ENCODE measurements at places on chromosomes 1 and 21.

DNA sequence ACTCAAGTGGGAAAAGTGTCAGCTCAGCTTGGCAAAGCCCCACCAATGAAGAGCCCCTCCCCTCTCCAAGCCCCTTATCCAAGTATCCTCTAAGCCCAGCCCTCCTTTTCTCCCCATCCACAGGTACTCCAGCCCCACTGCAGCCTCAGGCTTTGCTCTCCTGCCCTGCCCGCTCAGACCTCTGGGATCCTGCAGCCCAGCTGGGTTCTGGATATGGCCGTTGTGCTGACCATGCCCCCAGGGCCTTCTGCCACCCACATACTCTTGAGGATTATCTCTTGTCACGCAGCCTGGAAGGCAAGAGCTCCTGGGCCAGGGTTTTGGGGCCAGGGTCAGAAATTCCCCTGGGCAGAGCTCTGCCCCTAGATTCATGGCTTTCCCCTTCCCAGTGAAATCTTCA, 4.7 kb downstream of the SHISA4 start:
- no peak for DNase-seq

DNA sequence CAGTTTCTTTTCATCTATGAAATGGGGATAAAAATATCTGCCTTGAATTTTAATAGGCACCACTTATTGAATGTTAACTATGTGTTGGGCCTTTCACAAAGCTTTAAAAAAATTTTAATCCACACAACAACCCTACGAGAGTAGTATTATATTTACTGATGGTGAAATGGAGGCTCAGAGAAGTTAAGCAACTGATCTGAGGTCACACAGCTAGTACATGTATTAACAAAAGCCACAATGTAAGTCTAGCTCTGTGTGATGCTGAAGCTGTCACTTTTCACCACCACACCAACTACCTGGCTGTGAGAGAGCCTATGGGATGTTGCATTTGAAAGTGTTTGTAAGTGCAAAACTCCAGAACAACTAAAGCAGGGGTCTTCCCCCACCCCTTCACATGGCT, 44.1 kb downstream of the LRRN2 start:
- DNase-seq, result no peak

DNA sequence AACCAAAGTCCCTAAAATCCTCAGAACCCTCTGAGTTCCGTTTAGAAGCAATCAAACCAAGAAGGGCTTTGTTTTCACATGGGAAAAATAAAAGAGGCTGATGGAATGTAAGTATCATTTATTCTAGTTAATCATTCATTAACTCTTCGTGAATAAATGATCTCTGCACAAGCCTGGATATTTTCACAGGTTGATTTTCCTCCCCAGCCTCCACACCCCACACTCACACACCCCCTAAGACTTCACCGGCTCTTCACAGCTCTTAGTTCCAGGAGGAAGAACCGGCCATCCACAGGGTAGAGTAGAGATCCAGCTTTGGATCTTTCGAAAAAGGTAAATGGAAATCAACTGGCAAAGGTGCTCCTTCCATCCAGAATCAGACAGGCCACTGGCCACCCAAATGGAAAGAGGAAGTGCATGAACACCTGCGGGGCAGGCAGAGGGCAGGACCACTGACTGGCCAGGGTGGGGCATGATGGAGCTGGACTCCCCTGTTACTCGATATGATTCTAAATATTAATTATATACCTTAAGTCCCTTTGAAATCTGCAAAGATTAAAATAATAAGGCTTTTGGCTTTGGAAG, 10.0 kb downstream of the C1orf198 start:
- DNase-seq, result no peak

DNA sequence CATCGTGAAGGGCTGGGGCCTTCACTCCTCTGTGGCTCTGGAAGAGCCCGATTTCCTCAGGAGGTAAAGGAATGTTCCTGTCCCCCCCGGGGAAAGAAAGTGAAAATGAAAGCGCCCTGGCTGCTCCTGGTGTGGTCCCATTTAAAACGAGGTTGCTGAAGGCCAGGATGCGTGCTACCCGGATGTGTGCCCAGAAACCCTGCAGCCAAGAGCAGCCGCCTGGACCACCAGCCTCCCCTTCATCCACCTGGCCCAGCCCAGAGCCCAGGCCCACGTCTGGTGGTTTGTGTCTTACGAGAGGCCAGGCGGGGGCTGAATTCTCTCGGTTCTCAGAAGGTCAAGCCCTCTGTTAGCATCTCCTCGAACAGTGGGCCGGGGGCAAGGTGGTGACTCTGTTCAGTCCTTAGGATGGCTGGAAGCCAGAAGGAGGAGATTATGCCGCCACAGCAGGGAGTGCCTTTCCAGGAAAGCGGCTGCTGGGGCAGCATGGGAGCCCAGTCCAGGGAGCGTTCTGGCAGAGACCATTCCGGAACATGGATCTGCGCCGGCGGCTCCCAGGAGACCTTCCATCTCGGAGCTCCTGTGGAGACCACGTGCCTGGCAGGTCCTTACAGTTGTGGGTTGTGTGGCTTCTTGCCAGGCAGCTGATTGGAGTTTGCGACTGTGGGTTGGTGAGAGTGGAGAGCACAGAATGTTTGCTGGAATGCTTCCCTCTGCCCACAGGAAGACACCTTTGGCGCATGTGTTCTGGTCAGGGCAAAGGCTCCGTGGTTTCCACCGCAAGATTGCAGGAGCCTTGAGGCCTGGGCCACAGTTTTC, 1.4 kb downstream of the GUK1 start:
- DNase-seq, result peak; percentile 58

- DNase-seq, result no peak
Measured at GRCh38 chr1:18149027-18149641, 41.5 kb downstream of the IGSF21 start.

All from hematopoietic multipotent progenitor cell treated with erythropoietin and hydrocortisone succinate and interleukin-3 and kit ligand, for 6 days (in vitro differentiated cells).